Activated CD8-positive, alpha-beta T cell treated with anti-CD3 and anti-CD28 coated beads for 36 hours (primary cell): ENCODE measurements at places on chromosomes 1 and 21. TPM values are rescaled to one million over a fixed set of nuclear protein-coding genes. Genes with fewer than 3 reads are reported as not detected.

The MECR gene
- 42.2 TPM for total RNA-seq

The HSF2BP gene
- total RNA-seq = 1.5 TPM

The TFAP2E gene
- 0.56 TPM for total RNA-seq

The NTNG1 gene
- total RNA-seq = 0.96 TPM

The ELAPOR1 gene
- 7.0 TPM for total RNA-seq

The PHGDH gene
- 322 TPM for total RNA-seq

The SPRR2F gene
- not detected for total RNA-seq

The CRYAA gene
- not detected for total RNA-seq

The OR2T6 gene
- not detected for total RNA-seq

The FOXO6 gene
- total RNA-seq = 0.68 TPM

The ATP6V1G3 gene
- not detected for total RNA-seq

The RPS27 gene
- 1,638 TPM for total RNA-seq

The IFI44L gene
- total RNA-seq = 22.4 TPM

The F3 gene
- total RNA-seq = not detected

The FCRL2 gene
- total RNA-seq = not detected

The UTS2 gene
- not detected for total RNA-seq

The CLCA1 gene
- total RNA-seq = not detected

The ANKRD45 gene
- total RNA-seq = not detected

The OSBPL9 gene
- 56.1 TPM for total RNA-seq

The PCP4L1 gene
- total RNA-seq = not detected

The ARHGAP30 gene
- 174 TPM for total RNA-seq

The OR2L2 gene
- 0.07 TPM for total RNA-seq

The CCDC17 gene
- 1.7 TPM for total RNA-seq

The EXO1 gene
- 65.3 TPM for total RNA-seq

The MROH9 gene
- total RNA-seq = not detected

The S100A7A gene
- total RNA-seq = not detected

The ATP1A4 gene
- total RNA-seq = not detected

The AADACL3 gene
- total RNA-seq = not detected

The CYP4A11 gene
- not detected for total RNA-seq

The PIGR gene
- 0.07 TPM for total RNA-seq

The ATAD3C gene
- 0.99 TPM for total RNA-seq

The CFAP298 gene
- 36.2 TPM for total RNA-seq

The FALEC gene
- not detected for total RNA-seq

The CD1B gene
- not detected for total RNA-seq
